NCI-H146 (cell line): ENCODE measurements at places on chromosomes 16 and 17.

GRCh38 chr17:78415821-78416711, 37.6 kb downstream of the PGS1 start:
- no peak for DNase-seq

DNA sequence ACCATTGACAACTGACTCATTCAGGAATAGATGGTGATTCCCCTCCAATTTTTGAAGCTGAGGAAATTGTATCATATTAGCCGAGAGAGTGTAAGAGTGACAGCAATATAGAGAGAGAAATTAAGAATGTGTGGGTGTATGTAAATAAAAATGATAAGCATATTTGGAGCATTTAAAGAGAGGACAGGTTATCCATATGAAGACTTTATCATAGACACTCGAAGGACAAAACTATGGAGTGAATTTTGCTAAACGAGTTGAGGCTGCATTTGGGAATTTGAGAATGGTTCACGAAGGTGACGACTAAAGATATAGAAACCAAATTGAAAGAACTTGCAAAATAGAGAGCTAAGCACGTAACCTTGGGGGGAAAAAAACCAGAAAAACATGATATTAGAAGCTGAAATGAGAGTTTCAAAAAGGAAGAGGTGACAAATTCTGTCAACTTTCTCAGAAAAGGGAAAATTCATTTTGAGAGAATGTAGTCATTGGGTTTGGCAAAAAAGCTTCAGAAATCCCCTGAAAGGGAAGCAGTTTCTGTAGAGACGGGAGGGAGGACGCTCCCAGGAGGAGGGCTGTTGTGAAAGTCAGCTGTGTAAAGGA, 129.7 kb downstream of the KCNJ2 start:
- no peak for DNase-seq

GRCh38 chr17:66115246-66115645, 76.7 kb downstream of the CEP112 start:
- DNase-seq: no peak

DNA sequence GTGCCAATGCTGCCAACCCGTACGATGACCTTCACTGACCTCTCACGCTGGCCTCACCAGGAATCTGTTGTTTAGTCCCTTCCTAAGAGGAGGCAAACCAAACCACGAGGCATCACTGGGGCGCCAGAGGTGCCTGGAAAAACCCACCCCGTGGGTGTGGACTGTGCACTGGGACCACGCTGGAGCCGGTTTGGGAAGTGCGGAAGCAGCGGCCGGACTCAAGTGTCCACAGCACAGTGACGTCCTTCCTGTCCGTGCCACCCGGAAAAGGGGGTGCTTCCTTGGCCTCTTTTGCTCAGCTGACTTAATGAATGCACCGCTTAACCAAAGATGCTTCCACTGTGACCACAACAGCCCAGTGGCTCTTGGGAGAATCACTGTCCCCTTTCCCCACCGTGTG, 9.0 kb upstream of the KIF19 start:
- no peak for DNase-seq

GRCh38 chr17:17725011-17725751, 43.9 kb downstream of the RAI1 start:
- no peak for DNase-seq

DNA sequence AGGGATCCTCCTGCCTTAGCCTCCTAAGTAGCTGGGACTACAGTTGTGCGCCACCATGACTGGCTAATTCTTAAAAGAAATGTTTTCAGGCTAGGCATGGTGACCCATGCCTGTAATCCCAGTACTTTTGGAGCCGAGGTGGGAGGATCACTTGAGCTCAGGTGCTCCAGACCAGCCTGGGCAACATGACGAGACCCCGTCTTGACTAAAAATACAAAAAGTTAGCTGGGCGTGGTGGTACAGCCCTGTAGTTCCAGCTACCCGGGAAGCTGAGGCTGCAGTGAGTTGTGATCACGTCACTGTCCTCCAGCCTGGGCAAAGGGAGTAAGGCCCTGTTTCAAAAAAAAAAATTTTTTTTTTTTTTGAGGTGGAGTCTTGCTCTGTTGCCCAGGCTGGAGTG, 173.1 kb downstream of the SEC14L1 start:
- DNase-seq: no peak

DNA sequence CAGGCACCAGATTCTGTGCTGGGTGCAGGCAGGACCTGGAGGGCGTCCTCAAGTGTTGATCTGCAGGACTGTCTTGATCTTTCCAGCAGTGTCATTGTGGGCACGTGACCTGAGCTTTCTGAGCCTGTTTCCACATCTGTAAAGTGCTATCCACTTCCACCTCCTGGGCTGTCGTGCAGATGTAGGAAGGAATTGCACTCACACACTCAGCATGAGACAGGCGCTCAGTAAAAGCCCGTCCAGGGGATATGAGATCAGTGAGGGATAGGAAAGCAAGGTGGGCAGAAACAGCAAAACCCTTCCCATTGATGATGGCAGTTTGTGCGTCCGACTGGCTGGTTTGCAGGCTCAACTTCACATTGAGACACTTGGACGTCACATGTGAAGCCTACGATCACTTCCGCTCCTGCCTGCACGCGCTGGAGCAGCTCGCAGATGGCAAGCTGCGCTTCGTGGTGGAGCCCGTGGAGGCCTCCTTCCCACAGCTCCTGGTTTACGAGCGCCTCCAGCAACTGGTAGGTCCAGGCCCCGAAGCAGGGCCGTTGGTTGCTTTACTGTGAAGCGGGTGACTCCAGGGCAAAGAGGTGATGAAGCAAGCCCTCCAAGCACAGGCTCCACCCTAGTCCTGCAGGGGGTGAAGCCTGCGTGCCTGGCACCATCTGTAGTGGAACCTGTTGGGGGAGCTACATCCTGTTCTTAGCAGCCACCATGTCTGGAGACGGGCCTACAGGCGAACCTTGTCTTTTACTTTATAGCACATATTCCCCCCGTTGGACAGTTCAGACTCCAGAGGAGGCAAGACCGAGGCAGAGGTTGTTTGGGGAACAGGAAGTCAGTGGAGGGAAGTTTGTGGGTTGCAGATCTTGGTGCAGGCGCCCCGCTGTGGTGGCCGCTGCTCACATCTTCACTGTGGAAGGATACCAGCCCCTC, 23.0 kb downstream of the METTL22 start:
- no peak for DNase-seq

DNA sequence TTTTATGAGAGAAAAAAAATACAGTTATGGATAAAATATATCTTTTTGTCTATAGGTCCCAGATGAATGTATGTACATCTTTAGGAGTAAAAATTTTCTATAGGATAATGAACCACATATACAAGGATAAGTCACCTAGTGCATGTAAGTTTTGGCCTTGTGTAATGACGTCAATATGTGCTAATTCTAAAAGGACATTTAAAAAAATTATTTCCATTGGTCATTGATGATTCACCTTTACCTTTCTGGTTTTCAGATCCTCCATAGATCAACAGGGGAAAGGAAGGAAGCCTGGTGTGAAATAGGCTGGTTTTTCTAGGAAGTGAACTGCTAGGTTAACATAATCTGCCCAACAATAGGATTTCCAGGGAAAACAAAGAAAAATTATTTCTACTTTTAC, 684.3 kb upstream of the SOX9 start:
- no peak for DNase-seq

DNA sequence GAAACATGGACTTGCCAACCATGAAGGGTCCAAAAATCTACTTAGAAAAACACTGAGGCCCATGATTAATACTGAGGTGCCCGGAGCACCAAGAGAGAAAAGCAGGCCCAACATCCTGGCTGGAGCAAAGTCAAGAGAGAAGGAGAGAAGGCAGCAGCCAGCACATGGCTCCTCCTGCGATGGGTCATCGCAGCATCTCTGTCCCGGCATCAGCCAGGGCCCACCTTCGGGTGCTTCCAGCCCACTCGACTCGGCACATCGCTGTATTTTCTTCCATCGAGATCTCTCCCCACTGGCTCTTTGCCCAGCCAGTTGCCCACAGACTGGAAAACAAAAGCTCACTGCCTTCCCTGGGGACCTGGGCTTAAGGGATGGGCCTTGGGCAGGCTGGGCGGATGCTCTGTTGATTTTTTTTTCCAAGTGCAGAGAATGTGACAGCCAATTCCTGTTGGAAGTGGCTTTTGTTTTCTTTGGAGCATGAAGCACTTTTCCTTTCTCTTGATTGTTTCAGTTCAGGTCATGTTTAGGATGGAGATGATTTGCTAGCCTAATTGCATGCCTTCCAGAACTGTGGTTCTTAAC, 58.1 kb downstream of the CYB5B start:
- no peak for DNase-seq

- no peak for DNase-seq
These were observed 18.8 kb upstream of the SLC5A11 start for GRCh38 chr16:24826817-24827566.

GRCh38 chr17:69574257-69575197, 160.0 kb downstream of the MAP2K6 start:
- DNase-seq: no peak

GRCh38 chr16:83682868-83683235, 124.9 kb upstream of the HSBP1 start:
- DNase-seq: no peak

DNA sequence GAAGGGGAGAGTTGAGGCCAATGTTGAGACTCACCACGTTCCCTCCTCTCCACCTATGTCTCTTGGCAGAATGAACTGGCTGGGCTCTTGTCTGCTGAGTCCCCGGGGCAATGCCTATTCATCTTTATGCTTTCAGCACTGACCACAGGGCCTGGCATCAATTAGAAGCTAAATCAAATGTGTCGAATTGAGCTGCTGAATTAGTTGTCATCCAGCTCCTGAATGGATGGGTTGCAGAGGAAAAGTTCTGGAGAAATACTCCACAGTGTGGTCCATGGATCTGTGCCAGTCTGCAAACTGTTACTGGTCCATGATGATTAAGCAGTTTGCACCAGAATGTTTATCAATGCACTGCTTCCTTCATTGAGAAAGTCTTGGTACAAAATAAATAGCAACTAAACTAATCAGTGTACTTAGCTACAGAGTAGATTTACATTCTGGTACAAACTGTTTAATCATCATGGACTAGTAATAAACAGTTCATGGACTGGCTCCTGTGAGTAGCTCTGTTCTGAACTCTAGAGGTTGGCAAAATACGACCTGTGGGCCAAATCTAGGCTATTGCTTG, 4.6 kb downstream of the CNGB1 start:
- DNase-seq: no peak

DNA sequence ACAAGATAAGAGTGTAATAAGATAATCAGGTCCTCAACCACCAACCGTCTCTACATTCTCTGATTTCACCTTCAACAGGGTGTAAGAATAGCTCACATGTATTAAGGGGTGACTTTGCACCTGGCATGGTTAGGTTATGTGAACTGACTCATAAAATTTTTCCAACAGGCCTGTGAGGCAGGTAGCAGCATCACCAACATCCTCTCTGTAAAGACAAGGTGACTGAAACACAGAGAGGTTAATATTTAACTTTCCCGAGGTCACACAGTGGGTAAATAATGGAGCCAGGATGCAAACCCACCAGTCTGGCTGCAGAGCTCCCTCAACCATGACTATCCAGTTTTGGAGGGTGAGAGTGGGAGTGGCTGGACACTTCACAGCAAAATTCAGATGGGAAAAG, 317.2 kb downstream of the C16orf95 start:
- DNase-seq: no peak

GRCh38 chr16:88558457-88559442, 11.5 kb upstream of the ZC3H18 start:
- peak; percentile 71 for DNase-seq

DNA sequence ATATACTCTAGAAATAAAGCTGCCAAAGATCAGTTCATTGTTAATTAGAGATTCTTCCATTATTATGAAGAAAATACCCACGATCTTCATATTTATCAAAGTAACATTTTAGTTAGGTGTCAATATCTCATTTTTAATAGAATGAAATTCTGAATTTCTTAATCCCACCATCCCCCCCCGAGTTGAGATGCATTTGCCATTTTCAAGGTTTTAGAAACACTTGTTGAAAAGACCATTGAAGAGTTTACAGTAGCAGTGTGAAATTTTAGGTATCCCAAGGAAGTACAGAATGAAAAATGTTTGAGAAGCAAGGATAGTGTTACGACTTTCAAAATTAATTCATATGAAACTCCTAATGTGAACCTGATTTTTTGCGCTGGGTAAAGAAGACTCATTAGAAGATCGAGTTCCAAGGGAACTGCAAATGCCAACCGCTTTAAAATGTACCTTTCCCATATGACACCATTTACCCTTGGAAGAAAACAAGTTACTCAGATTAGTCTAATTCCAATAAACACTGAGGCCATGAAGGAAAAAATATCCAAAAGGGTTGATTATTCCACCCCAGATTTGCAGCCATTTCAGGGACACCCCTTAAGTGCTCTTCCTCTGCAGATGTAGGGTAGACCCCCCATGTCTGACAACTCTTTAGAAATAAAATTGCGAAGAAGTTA, 731 bp downstream of the IKZF3 start:
- no peak for DNase-seq

DNA sequence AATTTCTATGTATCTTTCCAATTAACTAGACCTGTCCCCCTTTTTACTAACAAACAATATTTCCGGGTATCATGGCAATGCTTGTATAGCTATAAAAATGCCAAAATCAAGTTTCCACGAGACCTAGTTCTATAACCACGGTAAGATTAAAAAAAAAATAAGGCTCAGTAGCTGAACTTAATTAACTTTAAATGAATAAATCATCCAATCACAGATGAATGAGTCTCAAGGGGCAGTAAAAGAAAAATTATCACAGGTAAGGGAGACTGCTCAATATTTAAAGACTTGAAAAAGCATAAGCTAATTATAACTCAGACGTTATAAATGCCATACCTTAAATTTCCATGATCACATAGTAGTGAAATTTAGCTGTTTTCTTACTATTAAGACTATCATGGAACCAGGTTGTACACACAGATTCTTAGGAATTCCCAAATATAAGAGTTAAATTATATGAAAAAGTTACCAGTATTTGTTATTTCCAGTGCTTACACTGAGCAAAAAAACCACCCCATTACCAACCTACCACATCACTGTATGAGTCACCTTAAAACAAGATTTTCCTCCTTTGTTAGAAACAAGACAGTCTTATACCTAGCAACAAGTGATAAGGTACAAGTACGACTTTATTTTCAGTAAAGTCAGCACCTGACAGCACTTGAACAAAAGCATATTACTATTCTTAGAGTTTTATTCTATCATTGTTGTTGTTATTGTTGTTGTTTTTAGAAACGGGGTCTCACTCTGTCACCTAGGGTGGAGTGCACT, 20.6 kb downstream of the SSH2 start:
- DNase-seq: no peak
